ENCODE measurements at places on chromosomes 3 and 15.

DNA sequence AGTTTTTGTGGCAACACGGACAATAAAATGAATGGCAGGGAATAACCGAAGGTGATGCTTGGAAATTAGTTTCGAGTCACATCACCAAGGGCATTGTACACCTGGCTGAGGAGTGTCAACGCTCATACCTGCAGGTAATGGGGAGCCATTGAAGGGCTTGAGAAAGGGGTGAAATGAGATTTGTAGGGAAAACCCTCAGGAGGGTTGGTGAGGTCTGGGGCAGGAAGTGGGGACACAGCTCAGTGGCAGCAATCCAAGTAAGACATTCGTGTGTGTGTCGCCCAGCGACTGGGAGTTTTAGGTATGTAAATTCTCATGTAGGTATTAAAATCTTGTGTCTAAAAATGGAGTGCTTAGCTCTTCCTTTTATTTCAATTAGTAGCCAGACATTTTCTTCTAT lies 14.3 kb downstream of the PARP14 start:
- DNase-seq = no peak

GRCh38 chr15:80059786-80060355 lies 395 bp downstream of the ZFAND6 start:
- DNase-seq = peak; percentile 64

- no peak for DNase-seq
Observed at GRCh38 chr3:26625187-26625586, 2.6 kb downstream of the LRRC3B start.

DNA sequence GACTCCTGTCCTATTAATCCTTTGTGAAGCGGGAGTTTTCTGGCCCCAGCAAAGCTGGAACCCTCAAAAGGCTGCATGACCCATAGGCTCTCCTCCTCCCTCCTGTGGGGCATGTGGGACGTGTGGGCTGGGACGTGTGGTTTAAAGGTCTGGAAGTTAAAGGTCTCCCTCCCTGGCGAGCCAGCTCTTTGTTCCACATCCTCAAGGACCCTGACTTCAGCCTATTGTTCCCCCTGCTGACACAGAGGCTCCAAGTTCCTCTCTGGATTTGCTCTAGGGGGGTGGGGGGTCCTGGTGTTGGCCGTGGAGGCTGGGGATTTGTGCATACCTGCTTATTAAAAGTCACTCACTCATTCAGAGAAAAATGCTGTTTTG lies 44.2 kb downstream of the SMAD6 start:
- DNase-seq = no peak

GRCh38 chr15:27089676-27090075 lies 118.7 kb downstream of the GABRG3 start:
- no peak for DNase-seq

DNA sequence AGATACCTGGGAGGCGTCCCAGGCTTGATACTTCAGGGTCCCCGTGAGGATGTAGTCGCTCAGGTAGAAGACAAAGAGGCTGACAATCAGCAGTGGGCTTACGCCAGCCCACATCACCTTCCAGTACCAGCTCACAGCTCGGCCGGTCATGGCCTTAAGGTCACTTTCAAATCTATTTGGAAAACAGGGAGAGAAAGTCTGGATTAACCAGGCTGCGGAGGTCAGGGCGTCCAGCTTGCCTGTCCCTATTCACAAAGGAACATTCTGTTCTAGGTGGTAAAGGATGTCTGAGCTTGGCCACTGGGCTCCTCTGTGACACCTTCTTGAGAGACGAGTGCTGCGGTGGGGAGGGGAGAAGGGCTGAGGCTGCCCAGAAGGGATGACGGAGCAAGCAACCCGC lies 36.5 kb downstream of the SLC6A20 start:
- no peak for DNase-seq

DNA sequence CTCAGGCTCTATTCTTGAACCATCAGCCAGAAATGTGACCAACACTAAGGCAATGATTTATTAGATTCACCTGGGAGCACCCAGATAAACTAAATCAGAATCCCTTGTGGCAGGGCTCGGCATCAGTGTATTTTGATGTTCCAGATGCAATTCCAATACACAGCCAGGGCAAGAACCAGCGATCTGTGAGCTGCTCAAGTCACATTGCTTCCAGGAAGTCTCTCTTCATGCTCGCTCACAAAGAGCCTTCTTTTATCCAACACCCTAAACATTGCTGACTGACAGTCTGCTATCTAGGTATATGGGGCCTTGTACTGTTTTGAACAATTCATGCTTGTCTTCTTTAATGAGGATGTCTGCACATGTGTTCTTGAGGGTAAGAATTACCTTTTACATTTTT lies 40.9 kb upstream of the GOLGA8J start:
- DNase-seq = no peak
